ENCODE measurements at places on chromosomes 4 and X.

- DNase-seq: no peak
Measured at GRCh38 chr4:57103051-57103450, 7.1 kb downstream of the IGFBP7 start.

GRCh38 chr4:35970366-35970960, 273.9 kb downstream of the ARAP2 start:
- DNase-seq: no peak

DNA sequence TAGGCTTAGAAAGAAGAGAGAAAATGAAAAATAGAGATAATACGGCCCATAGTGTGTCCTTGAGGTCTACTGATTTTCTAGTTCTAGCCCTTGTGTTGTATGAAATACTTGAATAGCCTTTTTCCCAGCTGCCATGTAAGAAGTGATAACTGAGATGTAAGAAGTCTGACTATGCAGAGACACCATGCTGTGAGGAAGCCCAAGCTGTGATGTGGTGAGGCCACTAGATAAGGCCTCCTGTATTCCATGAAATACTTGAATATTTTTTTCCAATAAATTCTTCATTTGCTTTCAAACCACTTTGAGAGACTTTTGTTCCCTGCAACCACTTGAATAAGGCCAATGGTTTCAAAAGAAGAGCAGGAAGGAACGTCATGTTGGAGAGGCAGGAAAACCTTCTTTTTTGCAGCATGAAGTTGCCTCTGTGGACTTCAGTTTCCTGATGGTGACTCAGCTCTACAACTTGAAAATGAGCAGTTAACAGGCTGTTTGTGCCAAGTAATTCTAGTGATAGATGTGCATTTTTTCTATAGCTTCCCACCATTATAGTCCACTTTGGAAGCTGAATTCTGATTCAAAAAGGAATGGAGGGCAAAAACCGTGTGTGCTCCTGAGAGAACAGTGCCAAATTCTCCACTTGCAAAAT, 25.5 kb upstream of the FAM9C start:
- no peak for DNase-seq

- DNase-seq: no peak
Measured at GRCh38 chrX:153465691-153466380, 4.5 kb downstream of the HAUS7 start.

DNA sequence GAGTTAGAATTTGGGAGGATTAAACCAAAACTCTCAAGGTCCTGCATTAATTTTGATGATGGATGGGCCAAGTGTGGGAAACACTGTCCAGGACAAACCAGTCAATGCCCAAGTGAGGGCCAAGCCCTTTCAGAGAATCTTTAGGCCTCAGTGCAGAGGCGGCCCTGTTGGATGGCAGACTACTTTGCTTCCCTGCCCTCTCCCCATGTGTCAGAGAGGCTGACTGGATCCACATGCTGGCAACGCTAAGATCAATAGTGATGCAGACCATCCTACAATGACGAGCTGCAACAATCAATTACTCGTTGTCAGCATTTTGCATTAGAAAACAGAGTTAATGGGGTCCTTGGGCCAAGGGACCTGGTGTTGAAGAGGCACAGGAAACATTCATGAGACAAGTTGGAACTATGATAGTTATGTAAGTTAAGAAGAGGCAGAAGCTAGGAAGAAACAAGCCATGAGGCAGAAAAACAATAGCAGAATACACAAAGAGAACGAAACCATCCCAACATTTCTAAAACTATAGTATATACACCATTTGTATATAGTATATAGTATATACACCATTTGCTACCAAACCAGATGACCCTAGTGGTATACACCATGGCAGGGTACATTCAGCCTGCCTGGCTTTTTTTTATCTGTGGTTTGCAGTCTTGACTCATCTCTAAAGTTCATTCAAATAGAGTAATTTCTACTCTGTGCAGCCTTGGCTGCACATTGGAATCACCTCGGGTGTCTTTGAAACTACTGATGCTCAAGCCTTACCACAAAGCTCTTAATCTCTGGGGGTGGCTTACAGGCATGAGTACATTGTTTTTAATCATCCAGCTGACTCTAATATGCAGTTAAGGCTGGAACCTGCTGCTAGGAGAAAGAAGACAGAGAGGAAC, 147.7 kb upstream of the GYPA start:
- no peak for DNase-seq

- no peak for DNase-seq
Measured at GRCh38 chr4:116275006-116275405, 810.4 kb downstream of the TRAM1L1 start.

- DNase-seq: no peak
Measured at GRCh38 chrX:153406903-153407302, 4.4 kb upstream of the ZFP92 start.

DNA sequence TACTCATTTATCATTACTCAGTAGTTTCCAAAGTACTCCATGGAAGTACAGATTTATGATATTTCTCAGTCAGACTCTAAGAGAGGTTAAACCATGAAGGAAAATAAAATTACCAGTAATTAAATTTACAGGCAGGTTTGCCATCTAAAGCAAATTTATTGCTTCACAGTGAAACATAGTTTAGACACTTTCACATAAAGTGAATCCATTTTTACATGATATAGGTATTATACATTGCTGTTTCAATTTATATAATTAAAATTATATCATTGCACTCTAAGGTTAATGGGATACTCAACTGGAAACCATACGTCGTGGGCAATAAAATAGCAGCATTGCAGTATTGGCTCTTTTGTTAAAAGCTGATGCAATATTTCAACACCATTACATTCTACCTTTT, 202.8 kb downstream of the SLIT2 start:
- DNase-seq: no peak

DNA sequence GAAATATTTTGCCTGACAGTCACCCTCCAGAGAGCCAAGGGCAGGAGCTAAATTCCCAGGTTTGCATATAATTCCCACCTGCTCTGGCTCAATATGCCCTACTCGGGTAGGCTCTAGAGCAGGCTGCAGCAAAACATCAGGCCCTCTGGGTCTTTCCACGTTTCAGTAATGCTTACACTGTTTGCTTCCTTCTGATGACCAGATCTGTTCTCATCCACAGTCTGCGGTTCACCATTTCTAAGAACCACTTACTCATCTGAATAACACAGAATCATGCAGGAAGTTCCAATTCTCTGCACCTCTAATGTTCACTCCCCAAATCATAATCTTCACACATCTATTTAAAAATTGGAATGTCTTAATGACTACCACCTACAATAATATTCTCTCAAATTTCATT, 141.4 kb downstream of the PPP3CA start:
- DNase-seq: no peak

DNA sequence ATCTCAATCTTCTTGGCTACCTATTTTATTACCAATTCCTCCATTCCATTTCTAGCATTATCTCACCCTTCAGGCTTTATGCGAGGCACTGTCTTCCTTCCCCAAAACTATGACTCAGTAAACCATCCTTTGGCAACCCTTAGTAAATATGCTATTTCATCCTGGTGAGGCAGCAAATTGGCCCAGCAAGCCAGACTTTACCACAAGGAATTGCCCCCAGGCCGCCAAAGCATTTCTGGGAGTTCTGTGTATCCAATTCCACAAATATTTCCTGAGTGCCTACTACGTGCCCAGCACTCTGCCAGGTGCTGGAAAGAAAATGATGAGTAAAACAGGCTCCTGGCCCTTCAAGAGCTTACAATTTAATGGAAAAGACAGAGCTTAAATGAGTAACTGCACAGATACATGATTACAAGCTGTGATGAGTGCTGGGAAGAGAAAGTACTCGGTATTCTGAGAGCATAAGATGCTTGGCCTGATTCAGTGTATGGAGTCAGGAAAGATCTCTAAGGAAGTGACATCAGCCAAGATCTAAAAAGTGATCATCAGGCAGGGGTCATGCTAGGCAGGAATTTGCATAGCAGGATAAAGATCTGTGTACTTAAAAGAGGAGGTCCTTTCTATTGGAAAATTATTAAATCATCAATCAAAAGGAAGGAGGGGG, 193.8 kb downstream of the ADAMTS3 start:
- DNase-seq: no peak

GRCh38 chrX:48636776-48637175, 39.5 kb downstream of the WDR13 start:
- DNase-seq: no peak

- DNase-seq: no peak
Measured at GRCh38 chrX:13646154-13646549, 6.8 kb upstream of the TCEANC start.

- no peak for DNase-seq
Measured at GRCh38 chr4:10180927-10181744, 64.5 kb upstream of the WDR1 start.

DNA sequence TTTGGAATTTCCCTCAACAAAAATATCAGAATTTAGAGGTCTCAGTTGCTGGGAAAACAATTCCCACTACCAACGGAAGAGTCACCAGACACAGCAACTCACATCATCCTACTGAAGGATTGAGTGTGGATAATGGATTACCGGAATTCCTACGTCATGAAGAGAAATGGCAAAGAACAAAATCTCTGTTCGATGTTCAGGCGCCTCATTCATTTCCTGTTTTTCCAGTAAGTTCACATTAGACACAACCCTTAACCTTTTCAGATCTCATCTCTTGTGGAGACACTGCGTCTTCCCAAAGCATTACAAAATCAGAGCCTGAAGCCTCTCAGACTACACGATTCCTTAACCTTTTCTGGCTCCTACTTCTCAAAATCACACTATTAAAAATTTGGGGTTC, 58.5 kb upstream of the CPEB2 start:
- DNase-seq: no peak

DNA sequence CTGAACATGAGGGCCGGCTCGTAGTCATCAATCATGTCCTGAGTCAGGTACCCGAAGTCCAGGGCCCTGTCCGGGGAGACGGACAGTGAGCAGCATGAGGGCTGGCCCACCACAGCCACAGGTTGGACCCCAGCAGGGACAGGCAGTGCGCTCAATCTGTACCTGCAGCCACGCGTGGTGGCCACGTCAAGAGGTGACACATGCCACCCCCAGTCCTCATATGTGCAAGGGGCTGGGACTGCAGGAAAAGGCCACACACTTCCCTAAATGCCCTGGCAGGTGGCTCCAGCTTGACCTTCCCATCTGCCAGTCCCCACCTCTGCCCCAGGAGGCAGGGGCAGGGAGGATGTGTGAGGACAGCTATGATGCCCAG, 73.8 kb upstream of the MXD4 start:
- no peak for DNase-seq

GRCh38 chrX:126824338-126825007, 4.9 kb downstream of the PRR32 start:
- DNase-seq: no peak

DNA sequence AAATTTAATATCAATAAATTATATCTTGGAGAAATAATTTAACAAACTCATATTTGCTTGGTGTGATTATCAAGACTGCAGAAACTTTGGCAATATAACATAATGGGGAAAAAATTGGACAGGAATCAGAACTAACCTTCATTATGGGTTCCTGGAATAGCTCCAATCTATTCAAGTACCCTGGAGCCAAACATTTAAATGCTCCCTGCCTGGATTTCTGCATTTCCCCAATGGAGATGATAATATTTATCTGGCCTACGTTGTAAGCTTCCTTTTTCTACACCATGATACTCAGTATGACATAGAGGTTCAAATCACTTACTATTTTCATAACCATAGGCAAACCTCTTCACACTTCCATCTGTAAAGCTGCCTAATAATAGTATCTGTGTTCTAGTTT, 326.8 kb downstream of the TRIML1 start:
- no peak for DNase-seq

DNA sequence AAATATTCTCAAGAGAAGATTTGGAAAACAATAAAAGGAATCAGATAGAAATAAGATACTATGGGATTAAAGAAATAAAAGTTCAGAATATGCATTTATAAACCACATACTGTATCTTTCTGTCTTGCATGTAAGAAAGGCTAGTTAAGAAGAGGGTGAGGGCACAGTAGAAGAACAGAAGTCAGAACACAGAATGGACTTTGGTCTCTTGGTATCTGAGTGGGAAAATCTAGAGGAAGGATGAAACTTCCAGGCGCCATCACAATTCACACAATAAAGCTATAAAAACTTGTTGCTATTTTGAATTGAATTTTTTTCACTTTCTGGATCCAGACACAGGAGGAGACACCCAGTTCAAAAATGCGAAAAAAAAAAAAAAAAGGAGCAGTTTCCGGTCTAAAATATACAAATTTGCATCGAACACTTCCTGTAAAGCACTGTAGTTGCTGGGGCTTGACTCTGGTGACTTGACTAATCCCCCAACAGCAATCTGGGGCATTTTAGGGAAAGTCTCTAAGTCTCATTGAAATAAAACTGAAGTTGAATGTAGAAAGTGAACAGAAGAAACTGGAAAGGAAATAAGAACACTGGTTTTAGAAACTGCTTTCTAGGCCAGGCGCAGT, 8.1 kb upstream of the NAAA start:
- no peak for DNase-seq

DNA sequence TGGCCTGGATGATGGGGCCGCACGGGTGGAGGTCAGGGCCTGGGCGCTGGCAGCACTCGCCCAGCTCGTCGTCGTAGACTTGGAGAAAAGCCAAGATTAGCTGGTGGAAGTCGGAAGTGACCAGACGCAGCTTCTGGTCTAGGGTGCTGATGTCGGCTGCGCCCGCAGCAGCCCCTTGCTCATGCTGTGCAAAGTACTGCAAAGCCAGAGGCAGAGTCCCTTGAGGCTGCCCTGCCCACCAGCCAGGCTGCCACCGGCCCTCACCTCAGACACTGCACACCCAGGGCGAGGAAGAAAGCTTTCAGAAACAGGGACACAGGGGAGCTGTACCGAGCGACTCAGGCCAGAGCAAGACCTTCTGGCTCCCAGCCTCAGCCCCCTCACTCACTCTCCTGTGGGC, 9.7 kb upstream of the TREX2 start:
- DNase-seq: no peak

DNA sequence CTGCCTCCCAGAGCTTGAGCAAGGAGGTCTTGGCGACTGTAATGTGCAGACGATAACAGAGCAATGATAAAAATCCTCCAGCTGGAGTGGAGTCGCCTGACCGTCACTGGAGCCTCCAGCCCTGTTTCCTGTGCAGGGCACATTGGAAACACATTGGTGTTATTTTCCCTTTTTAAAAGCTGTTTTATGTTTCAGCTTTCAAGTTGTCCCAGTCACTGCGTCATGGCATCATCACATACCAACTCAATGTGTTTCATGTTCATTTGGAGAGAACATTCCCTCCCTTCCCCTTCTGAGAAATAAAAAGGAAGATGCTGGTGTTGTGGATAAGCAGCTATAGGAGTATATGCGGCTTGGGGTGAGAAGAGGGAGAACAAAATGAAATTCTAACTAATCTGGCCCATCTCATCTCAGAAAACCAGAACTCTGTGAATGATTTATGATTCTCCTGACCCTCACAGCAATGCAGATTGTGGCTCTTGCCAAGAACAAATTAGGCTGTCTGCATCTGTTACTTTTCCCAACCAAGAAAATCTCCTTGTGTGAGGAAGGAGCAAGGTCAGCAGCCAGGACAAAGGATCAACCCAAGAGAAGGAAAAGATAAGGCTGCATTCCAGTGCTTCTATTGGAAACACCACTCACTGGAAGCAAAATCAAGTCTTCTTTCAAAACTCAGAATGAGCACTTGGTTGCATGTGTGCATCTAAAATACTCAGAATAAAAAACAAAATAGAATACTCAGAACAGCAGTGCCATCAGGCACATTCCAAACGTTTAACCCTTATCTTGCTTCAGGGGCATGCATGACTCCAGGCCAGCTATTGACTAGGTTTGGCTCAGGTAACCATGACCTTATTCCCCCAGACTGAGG, 134.4 kb downstream of the RASL11B start:
- DNase-seq: no peak

Measured in CD8-positive, alpha-beta memory T cell (primary cell).